ENCODE measurements at places on chromosomes 13 and 19. TPM values are rescaled to one million over a fixed set of nuclear protein-coding genes. Genes with fewer than 3 reads are reported as not detected.

Gene MAG
- not detected for total RNA-seq

Gene BEST2
- total RNA-seq: not detected

- DNase-seq: no peak
- H3K27me3 ChIP-seq: no peaks in the 10 kb centered on the region
- peaks cover 36% of the 10 kb centered on the region for H3K36me3 ChIP-seq
- H3K4me3 ChIP-seq: no peak overlapping the region
Observed at GRCh38 chr19:38830039-38830733, 1.4 kb downstream of the ECH1 start.

- no peaks in the 10 kb centered on the region for H3K27me3 ChIP-seq
- no peak for DNase-seq
- H3K27ac ChIP-seq: no peak overlapping the region
- H3K4me3 ChIP-seq: no peak overlapping the region
- no peaks in the 10 kb centered on the region for H3K36me3 ChIP-seq
Observed at GRCh38 chr13:32581177-32581786, 5.0 kb upstream of the PDS5B start.

Gene TGFBR3L
- total RNA-seq: 1.2 TPM

DNA sequence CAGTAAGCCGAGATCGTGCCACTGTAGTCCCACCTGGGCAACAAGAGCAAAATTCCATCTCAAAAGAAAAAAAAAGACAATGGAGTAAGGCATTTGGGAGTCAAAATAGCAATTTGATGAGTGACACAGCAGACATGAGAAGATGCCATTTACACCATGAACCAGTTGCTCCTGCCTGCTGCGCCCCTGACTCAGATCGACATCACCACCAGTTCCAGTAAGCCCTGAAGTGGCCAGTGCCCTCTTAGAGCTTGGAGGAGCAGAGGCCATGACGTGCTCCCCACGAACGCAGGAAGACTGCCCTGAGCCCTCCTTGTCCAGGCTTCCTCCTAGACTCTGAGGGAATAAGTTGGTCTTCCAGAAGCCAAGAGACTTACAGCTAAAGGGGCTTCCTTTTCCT, 339.2 kb downstream of the MYO16 start:
- H3K36me3 ChIP-seq: no peaks in the 10 kb centered on the region
- H3K27ac ChIP-seq: no peak overlapping the region
- H3K27me3 ChIP-seq: no peaks in the 10 kb centered on the region
- no peak for DNase-seq
- H3K4me3 ChIP-seq: no peak overlapping the region

DNA sequence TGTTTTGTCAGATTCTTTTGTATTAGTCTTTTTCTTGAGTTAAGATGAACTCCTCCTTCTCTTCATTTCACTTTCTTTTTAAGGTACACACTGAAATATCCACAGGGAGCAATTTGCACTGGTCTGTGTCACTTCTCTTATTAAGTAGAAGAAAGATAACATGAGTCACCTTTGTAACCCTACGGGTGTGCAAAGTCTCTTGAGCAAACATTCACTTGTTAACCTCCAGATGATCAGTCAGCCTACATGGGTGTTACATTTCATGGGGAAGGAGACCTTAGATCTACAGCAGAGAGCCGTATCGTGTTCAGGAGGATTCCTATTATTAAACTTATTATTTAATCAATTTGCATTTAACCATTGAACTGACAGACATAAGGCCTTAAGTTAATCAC, 5.1 kb downstream of the ZNF507 start:
- H3K27ac ChIP-seq: no peak overlapping the region
- no peak overlapping the region for H3K4me3 ChIP-seq
- H3K27me3 ChIP-seq: no peaks in the 10 kb centered on the region
- H3K36me3 ChIP-seq: peaks cover 69% of the 10 kb centered on the region
- DNase-seq: no peak

DNA sequence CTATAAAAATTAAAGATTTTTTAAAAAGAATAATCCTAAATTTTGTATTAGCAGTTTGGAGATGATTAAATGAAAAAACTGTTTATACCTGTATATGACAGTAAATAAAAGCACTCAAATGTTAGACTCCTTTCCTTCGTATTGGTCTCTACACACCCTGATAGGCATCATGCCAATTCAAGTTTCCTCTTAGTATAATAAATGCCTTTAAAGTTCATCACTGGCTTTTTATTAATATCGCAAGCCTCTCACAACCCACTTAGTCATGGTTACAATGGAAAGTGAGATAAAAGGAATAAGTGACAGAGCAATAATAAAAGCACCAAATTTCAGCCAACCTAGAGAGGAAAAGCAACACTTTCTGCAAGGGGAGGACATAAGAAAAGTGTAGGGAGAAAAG, 102.2 kb downstream of the PIBF1 start:
- no peaks in the 10 kb centered on the region for H3K27me3 ChIP-seq
- DNase-seq: no peak
- no peak overlapping the region for H3K27ac ChIP-seq
- H3K4me1 ChIP-seq: no peaks in the 10 kb centered on the region
- H3K36me3 ChIP-seq: peaks cover 3% of the 10 kb centered on the region
- no peak overlapping the region for H3K4me3 ChIP-seq

DNA sequence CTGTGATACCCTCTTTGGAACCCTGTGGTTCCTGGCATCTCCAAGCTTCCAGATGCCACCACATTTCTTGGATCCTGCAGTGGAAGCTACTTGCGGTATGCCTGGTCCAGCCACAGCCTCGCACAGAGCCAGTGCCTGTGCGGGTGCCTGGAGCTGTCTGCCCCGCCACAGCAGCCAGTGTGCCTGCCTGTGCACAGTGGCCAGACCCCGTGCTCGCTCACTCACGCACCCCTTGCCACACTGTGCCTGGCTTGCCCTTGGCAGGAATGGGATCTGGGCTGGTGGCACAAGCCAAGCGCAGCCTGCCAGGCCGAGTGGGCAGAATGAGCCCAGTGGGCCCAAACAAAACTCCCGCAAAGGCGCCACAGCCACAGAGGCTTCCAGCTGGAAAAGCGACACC, 26.2 kb downstream of the POMP start:
- H3K4me3 ChIP-seq: no peak overlapping the region
- no peaks in the 10 kb centered on the region for H3K27me3 ChIP-seq
- H3K36me3 ChIP-seq: peaks cover 3% of the 10 kb centered on the region
- no peak overlapping the region for H3K27ac ChIP-seq
- no peak for DNase-seq
